Muscle of arm (tissue), 14 donors: ENCODE measurements at places on chromosomes 5 and 9. TPM values are rescaled to one million over a fixed set of nuclear protein-coding genes. Genes with fewer than 3 reads are reported as not detected.

DNA sequence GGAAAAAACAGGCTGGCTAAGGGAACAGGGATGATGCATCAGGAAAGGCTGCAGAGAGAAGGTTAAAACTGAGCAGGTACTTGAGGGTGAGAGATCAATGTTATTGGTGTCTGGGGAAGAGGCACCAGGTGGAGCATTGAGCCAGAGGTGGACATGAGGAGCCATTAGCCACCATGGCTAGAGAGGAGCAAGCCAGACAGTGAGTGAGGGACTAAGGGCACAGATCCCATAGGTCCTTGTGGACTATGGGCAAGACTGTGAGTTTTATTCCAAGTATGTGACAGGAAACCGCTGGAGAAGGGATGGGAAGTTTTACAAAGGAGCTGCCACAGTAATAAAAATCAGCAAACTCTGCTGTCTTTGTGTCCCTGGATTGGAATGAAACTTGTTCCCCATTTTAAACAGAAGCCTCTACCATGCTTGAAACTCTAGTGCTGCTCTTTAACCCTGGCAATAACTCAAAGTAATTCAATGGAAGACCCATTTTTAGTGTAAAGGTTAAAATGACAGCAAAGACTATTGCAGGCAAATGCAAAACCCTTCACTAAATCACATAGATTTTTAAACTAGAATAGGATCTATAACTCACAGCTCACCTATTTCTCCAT lies 349.8 kb downstream of the ENC1 start:
- no peak for DNase-seq

GRCh38 chr5:135186662-135187522 lies 152.9 kb upstream of the PITX1 start:
- no peak for DNase-seq

- DNase-seq: no peak
These were observed 78.6 kb downstream of the MRPS27 start for GRCh38 chr5:72241346-72242003.

DNA sequence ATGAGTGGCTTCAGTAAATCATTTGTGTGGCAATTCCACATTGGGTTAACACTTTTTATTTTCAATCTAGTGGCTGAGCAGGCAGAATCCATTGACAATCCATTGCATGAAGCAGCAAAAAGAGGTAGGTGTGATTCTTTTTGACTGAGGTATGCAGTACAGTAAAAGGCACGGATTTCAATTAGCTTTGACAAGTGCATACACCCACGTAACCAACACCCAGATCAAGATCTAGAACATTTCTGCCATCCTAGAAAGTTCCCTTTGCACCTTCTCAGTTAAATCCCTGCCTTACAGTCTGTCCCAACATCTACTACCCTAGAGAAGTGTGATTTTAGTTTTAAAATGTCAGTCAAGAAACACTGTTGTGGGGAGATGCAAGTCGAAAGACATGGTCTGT lies 43.4 kb downstream of the OSTF1 start:
- DNase-seq: no peak

DNA sequence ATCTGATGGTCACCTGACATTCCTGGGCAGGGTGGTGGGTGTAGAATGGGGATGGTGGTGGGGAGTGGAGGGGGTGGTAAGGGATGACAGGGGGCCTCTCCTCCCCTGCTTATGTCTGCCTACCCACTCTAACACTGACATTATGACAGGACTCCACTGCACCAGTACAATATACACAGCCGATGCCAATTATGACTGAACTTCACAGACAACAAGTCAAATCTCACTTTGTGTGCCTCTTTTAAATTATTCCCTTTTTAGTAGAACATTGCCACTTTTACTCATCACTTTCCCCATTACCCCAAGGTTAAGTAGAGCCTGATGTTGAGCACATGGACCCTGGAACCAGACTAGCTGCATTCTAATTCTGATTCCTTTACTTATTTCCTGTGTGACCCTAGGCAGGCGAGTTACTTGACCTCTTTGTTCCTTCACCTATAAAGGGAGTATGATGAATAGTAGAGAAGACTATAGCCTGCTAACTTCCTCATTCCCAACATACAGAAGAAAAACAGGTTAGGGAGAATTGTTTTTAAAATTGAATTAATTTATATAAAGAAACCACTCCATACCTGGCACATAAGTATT lies 464.7 kb downstream of the DMRT2 start:
- no peak for DNase-seq

GRCh38 chr5:67904366-67904765 lies 311.2 kb upstream of the PIK3R1 start:
- no peak for DNase-seq

DNA sequence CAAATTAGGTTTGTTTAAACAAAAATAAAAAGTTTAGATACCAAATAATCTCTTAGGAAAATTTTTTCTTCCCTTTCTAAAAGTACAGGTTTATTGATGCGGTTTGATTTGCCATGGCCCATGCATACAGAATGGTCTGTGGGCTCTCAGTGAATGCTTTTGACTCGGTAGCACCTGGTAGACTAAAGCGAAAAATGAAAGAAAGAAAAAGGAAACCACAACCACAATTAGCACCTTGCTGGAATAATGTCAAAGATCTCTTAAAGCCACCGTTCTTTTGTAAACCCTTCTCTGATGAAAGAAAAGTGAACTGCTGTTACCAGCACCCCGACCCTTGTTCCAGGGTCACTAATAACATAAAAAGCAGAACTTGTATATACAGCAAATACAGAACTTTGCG lies 157.9 kb downstream of the NFIB start:
- DNase-seq: no peak

DNA sequence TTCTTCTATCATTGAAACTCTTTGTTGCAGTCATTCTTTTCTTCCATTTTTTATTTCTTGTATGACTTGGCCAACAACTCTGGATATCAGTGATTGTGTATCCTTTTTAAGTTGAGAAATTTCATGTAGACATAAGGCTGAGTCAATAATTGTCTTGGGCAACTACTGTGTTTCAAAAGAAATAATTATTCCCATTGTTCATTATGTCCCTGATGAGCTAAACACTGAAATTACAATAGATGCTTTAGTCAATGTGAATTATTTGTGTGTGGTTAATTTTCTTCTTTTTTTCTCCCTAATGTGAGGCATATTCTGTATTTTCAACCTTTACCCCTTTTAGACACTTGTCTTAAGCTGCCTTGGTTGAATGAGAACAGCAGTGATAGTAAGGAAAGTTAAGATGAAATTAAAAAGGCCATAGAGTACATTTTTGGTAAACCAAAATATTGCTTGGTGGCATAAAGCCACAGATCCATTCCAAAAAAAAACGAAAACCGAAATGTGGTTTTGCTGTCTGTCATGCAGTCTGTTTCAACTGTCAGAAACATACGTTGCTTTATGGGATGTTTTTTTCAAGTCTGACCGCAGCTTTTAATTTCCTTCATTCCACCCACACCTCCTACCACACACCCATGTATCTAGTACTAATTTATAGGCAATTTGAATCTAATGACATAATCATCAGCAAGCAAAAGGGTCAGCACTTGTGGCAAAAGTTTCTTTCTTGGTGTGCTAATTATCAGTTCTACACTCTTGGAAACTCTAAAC lies 21.1 kb downstream of the TLE4 start:
- DNase-seq: no peak

DNA sequence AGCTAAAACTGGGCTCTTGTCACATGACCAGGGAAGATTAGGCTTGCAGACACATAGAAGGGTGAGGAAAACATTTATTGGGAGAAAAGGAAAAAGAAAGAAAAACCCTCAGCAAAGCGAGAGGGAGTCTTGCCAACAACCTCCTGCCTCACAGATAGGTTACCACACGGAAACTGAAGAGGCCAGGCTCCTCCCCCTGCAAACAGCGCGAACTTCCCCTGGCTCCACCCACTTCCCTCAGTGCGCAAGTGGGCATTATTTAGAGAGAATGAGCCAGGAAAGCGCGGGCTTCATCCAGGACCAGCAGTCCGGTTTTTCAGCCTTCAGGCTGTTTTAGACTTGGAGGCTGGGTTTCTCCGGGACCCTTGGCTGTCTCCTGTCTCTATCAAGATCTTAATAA lies 70.3 kb downstream of the STK32A start:
- no peak for DNase-seq

GRCh38 chr9:14354201-14354600 lies 40.3 kb upstream of the NFIB start:
- no peak for DNase-seq

DNA sequence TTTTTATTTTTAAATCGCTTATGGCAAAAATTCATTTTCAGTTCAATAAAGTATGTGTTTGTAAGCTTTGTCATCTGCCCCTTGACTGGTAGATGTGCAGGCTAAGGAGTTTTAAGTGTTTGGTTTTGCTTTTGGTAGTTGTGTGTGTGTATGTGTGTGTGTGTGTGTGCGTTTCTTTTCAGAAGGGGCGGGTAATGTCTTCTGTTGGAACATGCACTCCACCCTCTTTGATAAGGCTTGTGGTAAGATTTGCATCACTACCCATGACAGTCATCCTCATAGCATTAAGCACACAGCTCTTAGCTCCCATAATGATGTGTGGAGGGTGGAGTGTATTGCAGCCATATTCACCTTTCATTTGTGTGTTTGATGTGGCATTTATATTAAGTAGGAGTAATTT lies 92.1 kb upstream of the FSD1L start:
- DNase-seq: no peak

GRCh38 chr5:114789773-114790402 lies 379.8 kb downstream of the TRIM36 start:
- DNase-seq: peak; percentile 24

GRCh38 chr5:72138943-72139521 lies 31.8 kb downstream of the MAP1B start:
- peak; percentile 48 for DNase-seq

GRCh38 chr5:137753691-137754187 lies 424 bp downstream of the HNRNPA0 start:
- peak; percentile 73 for DNase-seq

DNA sequence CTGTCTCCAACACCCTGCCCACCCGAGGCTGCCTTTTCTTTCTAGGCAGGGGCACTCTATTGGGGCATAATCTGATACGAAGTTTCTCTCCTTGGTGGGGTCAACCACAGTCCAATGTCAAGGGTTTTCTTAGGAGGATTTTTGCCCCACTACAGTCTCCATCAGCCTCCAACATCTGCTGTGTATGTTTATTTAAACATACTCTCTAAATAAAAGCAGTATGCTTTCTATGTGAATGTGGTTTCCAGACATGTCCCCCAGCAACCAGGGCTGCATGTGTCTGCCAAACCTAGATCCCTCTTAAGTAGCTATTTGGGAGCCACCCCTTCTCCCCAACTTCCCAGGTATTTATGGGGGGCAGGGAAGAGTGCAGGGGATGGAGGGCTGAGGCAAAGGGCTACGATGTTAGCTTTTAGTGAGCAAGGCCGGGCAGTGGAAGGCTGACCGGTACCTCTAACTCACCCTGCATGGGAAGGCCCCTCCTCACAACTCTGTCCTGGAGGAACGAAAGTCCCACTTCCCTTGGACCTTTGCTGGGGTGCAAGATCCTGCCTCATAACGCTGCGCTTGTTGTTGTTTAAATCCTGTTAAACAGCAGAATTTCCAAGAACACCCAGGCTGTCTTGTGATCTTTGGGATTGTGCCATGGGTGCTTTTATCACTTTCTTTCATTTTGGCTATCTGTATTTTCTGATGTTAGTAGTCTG lies 75.4 kb downstream of the NREP start:
- peak; percentile 41 for DNase-seq

DNA sequence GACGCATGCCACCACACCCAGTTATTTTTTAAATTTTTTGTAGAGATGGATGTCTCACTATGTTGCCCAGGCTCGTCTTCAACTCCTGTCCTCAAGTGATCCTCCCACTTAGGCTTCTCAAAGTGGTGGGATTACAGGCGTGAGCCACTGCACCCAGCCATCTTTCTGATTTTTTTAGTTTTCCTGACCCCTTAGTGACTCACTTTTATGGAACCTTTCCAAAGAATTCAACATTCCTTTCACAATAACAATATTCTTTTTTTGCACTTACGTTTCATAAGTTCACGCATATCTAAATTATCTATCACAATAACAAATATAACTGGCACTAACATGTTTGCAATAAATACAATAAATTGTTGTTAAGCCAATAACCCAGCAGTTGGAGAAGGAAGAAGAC lies 8.5 kb downstream of the ELOVL7 start:
- DNase-seq: no peak

- DNase-seq: no peak
These were observed 706.3 kb downstream of the KCTD16 start for GRCh38 chr5:144876990-144877389.

GRCh38 chr9:9942764-9943424 lies 669.9 kb downstream of the PTPRD start:
- peak; percentile 68 for DNase-seq

DNA sequence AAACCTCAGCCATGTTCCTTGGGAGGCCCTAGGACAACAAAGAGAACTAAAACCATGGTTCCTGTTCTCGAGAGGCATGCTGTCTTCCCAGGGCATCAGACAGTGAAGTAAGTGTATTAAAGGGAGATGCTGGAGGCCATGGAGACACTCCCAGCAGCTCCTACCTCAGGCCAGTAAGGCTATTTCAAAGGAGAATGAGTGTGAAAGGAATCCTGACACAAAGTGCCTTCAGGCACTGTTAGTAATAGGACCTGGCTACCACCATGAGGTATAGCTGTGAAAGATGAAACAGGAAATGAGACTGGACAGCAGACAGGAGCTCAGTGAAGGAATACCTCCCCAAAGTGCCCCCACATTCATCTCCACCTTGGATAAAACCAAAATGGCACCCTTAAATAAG lies 71.0 kb downstream of the FANCC start:
- no peak for DNase-seq

- no peak for DNase-seq
These were observed 65.5 kb downstream of the NR3C1 start for GRCh38 chr5:143337946-143338345.

DNA sequence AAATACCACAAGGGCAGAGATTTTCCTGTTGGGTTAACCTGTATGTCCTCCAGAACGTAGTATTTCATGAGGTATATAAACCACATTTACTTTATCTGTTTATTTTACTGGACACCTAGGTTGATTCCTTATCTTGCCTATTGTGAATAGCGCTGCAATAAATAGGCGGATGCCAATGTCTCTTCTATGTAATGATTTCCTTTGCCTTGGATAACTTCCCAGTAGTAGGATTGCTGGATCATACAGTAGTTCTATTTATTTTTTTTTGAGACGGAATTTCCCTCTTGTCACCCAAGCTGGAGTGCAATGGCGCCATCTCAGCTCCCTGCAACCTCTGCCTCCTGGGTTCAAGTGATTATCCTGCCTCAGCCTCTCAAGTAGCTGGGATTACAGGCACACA lies 15.6 kb upstream of the TUT7 start:
- DNase-seq: no peak

DNA sequence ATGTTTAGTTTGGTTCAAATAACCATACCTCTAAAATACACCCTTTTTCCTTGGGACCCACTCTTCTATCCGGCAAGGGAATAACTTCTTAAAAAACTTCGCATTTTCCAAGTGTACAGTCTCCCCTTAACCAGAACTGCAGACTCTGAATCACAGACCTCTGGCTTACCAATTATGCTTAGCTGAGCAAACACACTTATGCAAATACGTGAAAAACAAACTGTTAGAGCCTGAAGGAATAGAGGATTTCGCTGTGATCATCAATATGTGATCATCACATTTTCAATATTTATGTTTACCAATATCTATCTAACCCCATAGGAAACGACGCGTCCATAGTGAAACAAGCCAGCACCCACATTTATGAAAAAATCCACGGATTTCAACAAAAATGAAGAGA lies 1.3 kb downstream of the LPAR1 start:
- no peak for DNase-seq

The PCDHB5 gene
- 4.1 TPM for polyA plus RNA-seq

The C7 gene
- 3.6 TPM for polyA plus RNA-seq

The TMEFF1 gene
- polyA plus RNA-seq: 5.3 TPM

The FBXO4 gene
- polyA plus RNA-seq: 11.6 TPM

The C9orf50 gene
- not detected for polyA plus RNA-seq

The PRELID1 gene
- 113 TPM for polyA plus RNA-seq

The FCN2 gene
- polyA plus RNA-seq: not detected

The RNF183 gene
- polyA plus RNA-seq: not detected

The CYFIP2 gene
- 6.1 TPM for polyA plus RNA-seq
